A172 (cell line): ENCODE measurements at places on chromosomes 1 and 21. TPM values are rescaled to one million over a fixed set of nuclear protein-coding genes. Genes with fewer than 3 reads are reported as not detected.

- DNase-seq = peak; percentile 76
Measured at GRCh38 chr1:85495556-85495955, 30.6 kb upstream of the DDAH1 start.

DNA sequence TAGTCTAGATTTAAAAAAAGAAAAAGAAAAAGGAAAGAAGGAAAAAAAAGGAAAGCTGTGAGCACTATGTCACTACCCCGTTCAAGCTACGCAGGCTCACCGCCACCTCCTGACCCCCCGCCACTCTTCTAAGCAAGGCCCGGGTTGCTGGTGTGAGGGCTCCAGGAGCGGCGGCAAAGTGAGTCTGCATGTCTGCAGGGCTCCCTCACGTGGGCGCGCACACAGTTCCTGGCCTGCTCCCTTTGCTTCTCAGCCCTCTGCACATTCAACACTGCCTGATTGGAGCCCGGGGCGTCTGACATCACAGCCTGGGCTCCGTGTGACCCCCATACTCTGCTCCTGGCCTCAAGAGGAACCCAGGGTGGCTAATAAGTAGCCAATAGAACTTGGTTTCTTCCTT lies 81.4 kb upstream of the TLR5 start:
- DNase-seq = no peak

GRCh38 chr1:166703726-166704462 lies 135.4 kb upstream of the POGK start:
- no peak for DNase-seq

GRCh38 chr1:63112155-63112900 lies 210.0 kb upstream of the FOXD3 start:
- DNase-seq = peak; percentile 88

GRCh38 chr1:84143796-84144565 lies at the start of gene PRKACB:
Gene PRKACB, plus strand, starts transcription at chr1:84144271. Its CDS starts 91 bp downstream, at chr1:84144362.
- DNase-seq = no peak

GRCh38 chr1:21779613-21780521 lies 3.1 kb downstream of the USP48 start:
- no peak for DNase-seq

KRTAP21-2 gene
- total RNA-seq = not detected in 2 replicates

- peak; percentile 59 for DNase-seq
Measured at GRCh38 chr1:196148367-196148970, 459.8 kb downstream of the KCNT2 start.

DNA sequence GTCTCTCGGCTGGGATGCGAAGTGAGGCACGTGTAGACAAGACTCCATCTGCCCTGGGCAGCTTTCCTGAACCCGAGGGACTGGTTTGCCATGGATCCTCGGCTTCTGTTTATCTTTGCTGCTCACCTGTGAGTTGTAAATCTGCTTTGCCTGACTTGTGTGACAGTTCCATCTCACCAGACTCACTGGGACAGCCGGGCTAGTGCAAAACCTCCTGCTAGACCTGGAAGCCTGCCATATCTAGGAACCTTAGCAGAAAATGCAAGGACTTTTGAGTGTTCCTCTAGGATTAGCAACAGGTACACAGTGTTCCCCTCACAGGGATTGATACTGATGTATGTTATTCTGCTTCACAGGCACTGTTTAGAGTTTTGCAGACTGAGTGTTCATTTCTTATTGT lies 218.6 kb downstream of the URB2 start:
- DNase-seq = no peak
